Astrocyte of the spinal cord (primary cell): ENCODE measurements at places on chromosomes 4 and X.

DNA sequence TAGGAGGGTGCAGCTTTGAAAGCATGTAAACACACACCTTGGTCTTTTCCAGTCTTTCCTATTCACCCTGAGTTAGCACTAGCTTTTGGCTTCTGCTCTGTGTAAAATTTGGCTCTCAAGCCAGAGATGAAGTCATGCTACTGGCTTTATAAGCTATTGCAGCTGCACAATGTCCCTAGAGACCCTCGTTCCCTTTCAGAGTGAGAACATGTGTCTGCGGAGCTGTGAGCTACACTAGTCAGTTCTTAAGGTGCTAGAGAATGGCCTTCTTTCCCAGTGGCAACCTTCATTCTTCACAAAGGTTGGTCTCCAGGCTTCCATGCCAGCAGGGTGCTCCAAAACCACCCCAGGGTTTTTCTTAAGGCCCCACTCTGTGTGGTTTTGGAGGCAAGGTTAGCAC lies 199.1 kb downstream of the SPATA18 start:
- DNase-seq = peak; percentile 3

GRCh38 chrX:133611676-133612075 lies 196.4 kb upstream of the GPC4 start:
- DNase-seq = no peak

DNA sequence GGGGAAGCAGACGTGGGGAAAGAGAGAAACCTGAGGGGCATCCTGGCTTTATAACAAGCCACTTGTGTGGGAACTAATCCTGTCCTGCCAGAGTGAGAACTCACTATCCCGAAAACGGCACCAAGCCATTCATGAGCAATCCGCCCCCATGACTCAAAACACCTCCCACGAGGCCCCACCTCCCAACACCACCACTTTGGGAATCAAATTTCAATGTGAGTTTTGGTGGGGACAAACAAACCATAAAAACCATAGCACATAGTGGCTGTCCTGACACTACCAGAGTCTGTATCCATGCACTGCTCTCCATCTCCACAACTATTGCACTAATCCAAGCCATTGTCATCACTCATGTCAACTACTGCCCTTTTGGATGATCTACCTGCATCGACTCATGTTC lies 28.5 kb upstream of the SEPTIN6 start:
- DNase-seq = no peak

DNA sequence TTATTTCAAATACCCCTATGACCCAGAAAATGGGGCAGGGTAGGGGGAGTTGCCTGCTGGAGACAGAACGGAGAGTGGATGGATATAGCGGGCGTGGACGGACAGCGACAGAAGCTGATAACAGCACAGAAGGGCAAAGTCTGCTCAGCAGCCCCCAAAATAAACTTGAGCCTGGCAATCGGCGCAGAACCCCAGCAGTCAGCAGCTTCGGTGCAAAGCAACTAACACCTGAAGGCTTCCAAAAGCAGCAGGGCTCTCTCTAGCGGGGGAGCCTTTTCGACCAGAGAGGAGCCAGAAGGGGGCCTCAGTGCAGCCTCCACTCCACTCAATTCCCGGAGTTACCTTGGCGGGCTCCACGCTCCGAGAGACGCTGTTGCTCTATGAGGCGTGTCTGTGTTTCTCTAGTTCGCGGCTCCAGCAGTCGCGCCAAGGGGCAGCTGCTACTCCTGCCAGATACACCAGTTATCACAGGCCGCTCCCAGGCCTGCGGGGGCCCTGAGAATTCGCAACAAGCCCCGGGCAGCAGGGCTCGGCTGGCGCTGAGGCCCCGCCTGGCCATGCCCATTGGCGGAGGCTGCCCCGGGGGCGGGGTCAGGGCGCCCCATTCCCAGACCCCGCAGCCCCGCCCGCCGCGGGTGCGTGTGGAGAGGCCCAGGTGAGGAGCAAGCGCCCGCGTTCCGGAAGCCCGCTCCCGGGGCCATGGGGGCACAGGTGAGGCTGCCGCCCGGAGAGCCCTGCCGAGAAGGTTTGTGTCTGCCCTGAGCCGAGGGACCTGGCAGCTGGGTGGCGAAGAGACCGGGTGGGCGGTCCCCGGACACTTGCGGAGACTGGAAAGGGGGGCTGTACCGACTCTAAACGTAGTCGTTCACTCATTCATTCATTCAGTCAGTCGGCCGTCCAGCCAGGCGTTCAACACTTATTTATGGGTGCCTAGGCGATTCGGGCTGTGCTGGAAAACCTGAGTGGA lies at the start of the genes CNGA1 and NIPAL1:
Gene CNGA1, minus strand, starts transcription at position 541 of the 967 bp plus-strand sequence. CDS start 63,992 bp downstream, outside the sequence.
Gene NIPAL1, plus strand, starts transcription at position 632 of the 967 bp plus-strand sequence. Its CDS starts 68 bp downstream, at position 700.
- DNase-seq = peak; percentile 57

DNA sequence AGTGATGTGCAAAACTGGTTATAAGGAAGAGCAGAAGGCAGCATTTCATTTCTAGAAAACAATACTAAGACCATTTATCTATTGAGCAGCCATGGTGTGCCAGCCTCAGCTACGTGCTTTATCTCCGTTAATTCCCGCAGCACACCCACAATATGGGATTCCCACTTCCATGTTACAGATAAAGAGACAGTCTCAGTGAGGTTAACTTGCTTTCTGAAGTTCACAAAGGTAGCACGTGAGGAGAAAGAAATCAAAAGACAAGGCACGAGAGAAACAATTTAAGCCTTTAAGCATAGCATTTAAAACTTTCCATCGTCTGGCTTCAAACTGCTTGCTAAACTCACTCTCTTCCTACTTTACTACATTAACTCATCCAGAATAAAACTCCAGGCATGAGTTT lies 8.0 kb upstream of the RPL34 start:
- no peak for DNase-seq

DNA sequence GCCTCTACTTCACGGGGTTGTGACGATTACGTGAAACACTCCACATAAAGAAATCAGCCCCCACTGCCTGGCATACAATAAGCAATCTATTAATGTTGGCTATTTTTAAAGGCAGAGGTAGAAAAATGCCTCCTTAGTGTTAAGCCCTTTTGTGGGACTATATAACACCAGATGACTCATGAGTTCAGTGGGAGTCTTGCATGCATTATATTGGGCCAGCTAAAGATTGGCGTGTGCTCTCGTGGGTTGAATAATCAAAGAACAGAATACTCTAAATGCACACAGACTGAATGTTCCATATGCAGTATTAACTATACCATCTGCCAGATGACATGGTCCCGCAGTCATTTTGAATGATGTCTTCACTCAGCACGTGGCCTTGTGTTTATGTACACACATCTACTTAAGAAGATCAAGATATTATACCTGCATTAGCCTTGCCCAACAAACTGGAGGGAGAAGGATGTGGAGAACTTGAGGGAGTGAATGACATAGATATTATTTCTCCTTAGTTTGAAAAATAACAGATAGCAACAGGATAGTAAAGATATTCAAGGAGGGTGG lies 85.0 kb upstream of the MYOZ2 start:
- no peak for DNase-seq

DNA sequence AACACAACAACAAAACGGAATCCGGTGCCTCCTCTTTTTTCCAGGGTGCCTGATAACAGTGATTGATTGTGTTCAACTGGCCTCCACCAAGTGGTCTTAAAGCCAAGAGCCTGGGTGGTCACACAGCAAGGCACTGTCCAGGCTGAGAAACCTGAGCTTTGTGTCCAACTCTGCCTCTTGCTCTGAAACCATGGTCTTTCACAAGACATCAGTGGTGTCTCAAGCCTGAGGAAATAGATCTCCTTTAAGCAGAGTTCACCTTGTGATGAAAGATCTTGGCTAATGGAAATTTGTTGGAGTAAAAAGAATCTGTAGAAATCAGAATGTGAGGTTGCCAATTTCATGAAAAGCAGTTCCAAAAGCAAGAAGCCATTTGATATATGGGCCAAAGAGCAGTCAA lies 47.3 kb upstream of the ACSL1 start:
- no peak for DNase-seq

DNA sequence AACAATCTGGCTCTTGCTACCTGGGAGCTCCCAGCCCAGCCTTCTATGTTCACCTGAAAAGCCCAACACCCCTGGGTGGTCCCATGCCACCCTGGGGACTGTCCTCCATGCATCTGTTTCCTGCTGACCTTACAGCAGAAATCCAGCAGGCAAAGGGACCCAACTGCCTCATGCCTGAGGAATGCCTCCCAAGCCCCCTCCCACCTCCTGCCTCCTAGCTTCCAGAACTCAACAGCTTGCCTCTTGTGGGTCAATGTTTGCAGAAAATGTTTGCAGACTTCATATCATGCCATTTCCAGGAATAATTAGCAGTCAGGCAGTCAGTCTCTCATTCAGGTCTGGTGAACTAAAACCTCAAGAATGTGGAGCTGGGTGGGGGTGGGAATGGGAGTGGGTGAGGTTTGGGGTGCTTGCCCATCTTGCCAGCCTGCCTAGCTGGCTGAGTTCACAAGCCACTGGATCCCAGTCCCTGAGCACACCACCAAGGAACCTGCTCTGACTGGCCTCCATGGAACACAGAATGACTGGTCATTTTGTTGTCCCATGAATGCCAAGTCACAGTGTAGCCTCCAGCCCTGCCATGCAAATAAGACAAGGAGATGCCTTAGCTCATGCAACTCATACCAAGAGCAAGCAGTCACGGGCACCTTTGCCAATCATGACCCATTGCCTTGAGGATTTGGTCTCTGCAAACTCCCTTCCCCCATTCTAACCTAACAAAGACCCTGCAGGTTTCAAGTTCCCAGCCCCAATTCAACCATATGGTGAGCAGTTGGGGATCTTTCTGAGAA lies 12.1 kb upstream of the PLAC1 start:
- peak; percentile 79 for DNase-seq

GRCh38 chr4:75179510-75179909 lies 246.6 kb downstream of the PARM1 start:
- DNase-seq = no peak

DNA sequence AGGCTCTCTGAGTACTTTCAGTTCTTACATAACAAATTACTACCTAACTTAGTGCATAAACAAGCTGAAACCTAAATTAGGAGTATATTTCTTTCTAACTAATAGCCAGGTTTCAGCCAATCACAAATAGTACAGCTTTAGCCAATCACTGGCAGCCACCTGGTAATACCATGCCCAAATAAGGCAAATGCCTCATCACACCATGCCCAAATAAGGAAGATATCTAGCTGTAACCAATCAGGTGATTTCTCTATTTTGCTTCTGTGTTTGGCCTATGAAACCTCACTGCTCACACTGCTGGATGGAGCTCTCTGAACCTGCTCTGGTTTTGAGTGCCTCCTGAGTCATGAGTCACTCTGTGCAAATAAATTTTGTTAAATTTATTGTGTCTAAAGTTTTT lies 113.5 kb downstream of the DDIT4L start:
- no peak for DNase-seq

DNA sequence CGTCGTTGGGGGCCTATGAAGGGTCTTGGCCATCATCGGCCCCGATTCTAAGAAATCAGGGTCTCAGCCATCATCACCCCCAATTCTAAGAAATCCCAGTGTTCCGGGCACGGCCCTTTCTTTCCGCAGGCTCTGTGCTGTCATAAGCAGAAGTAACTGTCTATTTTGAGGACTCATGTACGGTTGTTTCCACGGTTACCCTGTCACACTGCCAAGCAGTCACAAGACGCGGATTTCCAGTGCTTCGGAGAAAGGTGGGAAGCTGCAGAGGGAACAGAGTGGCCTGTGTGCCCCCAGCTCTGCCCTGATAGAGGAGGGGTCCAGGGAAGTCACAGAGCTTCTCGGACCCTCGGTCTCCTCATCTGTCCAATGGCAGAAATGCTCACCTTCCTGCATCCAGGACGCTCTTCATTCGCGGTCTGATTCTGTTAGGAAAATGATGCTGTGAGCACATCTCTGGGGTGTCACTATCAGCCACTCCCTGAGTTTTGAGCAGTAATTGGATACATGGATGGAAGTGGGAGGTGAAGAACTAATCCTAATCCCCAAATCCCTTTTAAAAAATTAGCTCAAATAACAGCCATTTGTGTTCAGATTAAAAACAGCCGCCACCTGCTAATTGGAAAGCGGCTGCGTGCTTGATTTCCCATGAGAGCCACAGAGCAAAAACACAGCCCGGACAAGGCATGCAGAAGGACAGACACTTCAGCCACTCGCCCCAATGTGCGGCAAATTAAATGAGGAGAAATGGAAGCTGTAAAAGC lies 73.1 kb downstream of the WFS1 start:
- DNase-seq = no peak

GRCh38 chr4:100569196-100569595 lies 51.4 kb upstream of the EMCN start:
- no peak for DNase-seq

DNA sequence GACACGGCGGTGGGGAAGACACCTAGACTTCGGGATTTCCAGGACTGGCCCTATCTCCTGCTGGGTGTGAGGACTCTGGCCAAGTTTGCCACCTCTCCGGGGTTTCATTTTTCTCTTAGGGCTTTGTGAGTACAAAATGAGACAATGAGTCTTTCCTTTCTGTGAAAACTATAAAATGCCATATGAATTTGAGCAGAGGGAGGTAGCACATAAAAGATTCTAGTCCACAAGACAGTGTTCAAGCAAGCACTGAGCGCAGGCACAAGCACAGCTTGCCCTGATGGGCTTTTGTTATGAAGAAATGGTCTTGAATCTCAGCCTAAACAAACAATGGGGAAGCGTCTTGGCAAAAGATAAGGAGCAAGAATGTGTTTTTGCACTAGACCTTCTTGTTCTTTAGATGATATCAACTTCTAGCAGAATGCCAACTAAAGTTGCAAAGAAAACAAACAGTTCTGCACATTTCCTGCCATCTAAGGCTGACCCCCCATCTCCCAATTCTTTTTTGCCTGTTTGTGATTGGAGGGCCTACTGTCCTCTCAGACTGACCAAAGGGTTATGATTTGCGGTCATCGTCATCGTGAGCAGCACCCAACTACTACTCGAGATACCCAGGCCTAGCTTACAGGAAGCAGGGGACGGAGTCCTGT lies 73.0 kb upstream of the ZNF518B start:
- DNase-seq = peak; percentile 16

DNA sequence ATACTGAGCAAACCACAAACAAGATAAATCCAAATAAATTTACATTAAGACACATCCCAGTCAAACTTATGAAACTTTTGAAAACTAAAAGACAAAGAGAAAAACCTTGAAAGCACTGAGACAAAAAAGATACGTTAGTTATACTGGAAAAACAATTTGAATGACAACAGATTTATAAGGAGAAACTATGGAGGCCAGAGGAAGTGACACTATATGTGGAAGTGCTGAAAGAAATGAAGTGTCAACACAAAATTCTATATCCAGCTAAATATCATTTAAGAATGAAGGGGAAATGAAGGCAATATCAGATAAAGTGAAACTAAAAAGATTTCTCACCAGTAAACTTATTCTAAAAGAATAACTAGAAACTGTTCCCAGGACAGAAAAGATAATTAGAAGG lies 283.7 kb downstream of the RAPGEF2 start:
- DNase-seq = no peak

- DNase-seq = no peak
These were observed 23.0 kb upstream of the MSANTD1 start for GRCh38 chr4:3225936-3226335.

GRCh38 chr4:35942092-35942491 lies 302.2 kb downstream of the ARAP2 start:
- DNase-seq = no peak
